ENCODE measurements at places on chromosomes 1 and 21.

GRCh38 chr1:94542088-94542870 is 720 bp upstream of the F3 start:
- no peak for DNase-seq

- DNase-seq = no peak
These were observed 94.2 kb upstream of the SLC2A1 start for GRCh38 chr1:43052786-43053439.

DNA sequence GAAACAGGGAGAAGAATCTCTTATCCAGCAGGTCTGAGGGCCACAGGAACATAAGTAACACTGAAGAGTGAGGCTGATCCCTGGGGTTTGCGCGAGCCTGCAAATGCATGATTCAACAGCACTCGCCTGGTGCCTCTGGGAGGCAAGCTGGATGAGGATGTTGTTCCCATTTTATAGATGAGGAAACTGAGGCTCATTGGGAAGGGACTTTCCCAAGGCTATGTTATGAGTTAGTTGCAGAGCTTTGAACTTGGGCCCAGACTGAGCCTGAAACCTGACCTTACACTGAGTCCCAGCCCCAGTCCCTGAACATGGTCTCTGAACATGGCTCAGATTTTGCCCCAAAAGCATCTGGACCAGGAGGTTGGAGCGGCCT is 27.7 kb upstream of the POU3F1 start:
- no peak for DNase-seq

DNA sequence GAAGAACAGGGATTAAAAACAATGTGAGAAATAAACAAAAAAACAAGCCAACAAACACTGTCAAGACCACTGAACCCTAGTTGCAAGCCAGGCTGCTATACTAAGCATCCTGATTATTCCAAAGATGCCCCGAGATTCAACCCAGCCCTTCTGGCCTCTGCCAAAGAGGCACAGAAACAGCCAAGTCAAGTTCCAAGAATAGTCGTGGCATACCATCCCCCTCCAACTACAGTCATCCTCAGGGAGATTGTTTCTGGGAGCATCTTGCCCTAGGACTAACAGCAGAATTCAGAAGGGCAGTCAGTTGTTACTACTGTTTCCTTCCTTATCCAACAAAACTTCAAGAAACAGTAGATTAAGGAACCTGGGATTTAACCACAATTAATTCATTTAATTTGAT is 52.3 kb downstream of the ABL2 start:
- no peak for DNase-seq

- no peak for DNase-seq
These were observed 125.9 kb downstream of the RGS21 start for GRCh38 chr1:192442736-192443135.

DNA sequence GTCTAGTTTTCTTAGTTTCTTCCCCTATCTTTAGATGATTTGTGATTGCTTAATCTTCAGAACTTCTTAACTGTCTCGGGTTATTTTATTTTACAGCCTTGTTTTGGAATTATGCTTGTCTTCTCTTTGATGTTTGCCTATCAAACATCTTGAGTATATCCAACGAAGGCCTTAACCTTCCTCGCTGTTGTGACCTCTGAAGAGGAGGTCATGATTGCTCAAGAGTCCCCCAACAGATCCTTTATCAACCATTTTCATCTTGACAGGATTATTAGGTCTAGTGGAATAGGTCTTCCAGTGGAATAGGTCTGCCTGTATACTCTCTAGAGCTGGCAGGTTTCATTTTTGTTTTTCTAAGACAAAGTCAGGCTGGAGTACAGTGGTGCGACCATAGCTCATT is 45.7 kb downstream of the UBE4B start:
- DNase-seq = no peak

DNA sequence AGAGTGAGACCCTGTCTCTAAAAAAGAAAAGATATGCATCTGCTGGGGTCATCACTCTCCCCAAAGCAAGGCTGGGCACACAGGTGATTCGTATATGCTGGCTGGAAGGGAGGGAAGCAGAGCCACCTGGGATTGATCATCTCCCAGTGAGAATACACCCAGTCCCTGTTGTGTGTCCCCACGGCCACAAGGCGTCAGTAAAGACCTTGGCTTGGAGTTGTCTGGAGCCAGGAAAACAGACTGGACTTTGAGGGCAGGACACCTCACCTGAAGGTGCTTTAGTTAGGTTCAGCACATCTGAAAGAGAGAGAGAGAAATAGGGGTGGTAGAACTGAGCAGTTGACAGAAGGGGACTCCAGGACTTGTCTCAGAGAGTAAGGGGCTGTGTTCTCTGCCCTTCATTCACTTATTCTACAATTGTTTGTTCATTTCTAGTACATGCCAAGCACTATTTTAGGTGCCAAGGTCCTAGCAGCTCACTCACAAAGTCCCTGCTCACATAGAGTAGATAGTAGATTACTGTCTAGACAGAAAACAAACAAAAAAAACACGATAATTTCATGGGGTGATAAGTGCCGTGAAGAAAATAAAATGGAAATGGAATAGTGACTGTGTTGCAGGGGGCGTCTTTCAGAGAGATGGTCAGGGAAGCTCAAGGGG is 13.5 kb downstream of the CITED4 start:
- DNase-seq = no peak

DNA sequence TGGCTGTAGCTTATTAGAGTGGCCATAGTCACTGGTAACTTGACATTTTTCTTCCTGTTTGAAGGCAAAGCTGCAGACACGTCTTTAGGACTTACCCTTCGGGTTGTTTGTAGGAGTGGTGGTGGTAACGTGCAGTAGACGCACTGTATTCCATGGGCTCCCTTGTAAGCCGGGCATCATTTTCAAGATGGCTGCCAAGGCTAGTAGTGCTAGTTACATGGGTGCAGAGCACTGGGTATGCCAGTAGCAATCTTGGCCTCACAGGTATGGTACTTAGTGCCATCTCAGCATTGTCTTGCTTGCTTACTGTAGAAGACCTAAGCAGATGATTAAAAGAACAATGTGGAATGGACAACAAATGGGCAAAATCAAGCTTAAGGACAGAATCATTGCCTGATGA is 1.9 kb downstream of the YBX1 start:
- DNase-seq = no peak

DNA sequence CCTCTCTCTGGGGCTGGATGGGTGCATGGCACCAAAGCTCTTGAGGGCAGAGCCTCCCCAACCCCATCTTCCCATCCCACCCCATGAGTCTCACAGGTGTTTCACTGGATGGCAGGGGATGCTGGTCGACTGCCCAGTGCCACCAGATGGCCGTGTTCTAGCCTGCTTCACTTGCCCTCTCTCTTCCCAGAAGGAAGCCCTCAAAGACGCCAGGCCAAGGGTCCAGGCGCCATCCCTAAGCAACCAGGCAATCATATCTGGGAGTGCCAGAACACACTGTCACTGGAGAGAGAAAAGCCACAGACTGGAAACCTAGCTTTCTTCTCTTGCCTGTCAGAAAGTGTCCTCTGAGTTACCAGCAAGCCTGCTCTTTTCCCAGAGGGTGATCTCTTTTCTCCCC is 26.7 kb downstream of the PIGM start:
- no peak for DNase-seq

DNA sequence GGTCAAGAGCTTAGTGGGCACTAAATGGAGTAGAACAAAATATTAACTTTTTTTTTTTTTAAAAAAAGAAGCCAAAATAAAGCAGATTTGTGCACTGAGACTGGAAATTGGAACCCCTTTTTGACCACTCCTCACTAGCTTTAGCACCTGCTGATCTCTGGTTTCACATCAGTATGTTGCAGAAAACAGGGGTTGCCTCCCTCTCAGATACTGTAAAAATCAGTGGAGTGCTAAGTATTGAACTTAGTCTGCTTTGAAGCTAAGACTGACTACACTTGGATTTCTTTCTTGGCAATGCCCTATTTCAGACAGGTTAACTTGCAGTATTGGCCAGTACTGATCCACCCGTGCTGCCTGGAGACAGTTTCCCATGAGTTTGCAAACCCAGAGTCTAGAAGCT is 2.7 kb upstream of the KIAA0040 start:
- no peak for DNase-seq

- no peak for DNase-seq
These were observed 13.2 kb downstream of the S100A7A start for GRCh38 chr1:153429266-153430165.

- DNase-seq = no peak
These were observed 272.6 kb upstream of the FMN2 start for GRCh38 chr1:239819096-239819495.

DNA sequence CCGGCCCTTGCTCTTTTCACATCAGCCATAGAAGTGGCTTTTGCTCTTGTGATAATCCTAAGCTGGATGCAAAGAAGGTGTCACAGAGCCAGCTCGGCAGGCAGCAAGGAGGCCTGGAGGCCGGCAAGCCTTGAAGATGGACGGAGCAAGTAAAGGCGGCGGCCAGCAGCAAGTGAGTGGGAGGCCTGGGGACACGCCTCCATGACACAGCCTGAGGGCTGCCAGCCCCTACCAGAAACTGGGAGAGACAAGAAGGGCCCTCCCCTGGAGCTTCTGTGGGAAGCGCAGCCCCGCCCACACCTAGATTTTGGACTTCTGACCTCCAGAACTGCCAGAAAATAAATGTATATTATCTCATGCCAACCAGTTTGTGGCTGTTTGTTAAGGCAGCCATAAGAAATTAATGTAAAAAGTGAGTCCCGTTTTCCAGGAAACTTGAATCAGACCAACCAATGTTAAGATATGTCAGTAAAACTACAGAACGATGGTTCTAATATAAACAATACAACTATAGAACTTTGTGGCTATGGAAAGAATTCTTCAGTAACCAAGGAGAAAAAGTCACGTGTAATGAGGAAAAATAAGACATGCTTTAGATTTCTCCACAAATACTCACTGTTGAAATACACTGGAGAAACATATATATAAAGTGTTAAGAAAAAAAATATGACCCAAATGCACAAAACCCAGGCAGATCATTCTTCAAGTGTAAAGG is 49.9 kb downstream of the BACE2 start:
- no peak for DNase-seq

- DNase-seq = no peak
These were observed 32.1 kb upstream of the TEKT2 start for GRCh38 chr1:36051821-36052220.

DNA sequence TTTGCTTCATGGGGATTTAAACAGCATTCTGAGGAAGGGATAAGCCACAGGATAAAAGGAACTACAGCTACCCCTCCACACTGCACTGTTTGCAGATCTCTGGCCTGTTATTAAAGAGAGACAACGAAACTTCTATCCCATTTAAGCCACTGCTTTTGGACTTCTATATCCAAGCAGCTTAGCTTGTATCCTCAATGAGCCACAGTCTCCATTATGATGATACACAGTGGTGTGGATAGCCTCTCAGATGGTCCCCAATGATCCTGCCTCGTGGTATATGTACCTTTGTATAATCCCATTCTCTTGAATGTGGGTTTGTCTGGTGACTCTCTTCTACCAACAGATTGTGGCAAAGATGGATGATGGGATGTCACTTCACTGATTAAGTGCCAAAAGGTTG is 36.0 kb upstream of the MARK1 start:
- no peak for DNase-seq

- no peak for DNase-seq
These were observed 86.8 kb downstream of the SLC45A1 start for GRCh38 chr1:8404460-8405370.

- DNase-seq = no peak
These were observed 49.9 kb upstream of the HAO2 start for GRCh38 chr1:119318466-119319309.

DNA sequence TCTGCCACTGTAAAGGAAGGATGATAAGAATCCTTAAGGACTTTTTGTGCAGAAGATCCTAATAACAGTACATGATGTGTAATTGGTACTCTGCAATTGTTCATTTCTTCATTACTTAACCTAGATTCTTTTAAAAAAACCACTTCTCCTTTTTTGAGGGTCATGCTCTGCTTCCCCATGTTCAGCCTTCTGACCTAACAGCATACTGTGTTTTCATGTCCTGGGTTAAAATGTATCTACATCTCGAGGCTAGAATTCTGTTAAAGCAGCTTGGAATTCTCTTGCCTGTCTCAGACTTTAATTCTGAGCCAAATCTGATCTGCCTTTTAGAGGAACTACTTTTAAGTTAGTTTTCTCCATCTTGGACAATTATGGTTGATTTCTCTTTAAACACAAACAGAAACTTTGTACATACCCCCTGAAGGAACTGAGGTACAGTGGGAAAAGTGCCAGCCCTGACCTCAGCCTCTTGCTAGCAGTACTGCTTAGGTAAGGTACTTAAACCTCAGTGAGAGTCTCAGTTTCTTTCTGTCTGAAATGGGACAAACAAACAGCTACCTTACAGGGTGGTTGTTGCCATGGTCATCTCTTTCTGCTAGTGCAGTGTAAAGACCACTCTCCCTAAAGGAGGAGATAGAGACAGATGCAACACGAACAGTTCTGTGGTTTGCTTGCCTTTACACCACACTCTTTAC is 103.2 kb upstream of the DYNLT5 start:
- no peak for DNase-seq

GRCh38 chr1:230792691-230793462 is 45.7 kb downstream of the CAPN9 start:
- no peak for DNase-seq

Measured in activated T-helper 1 cell treated with anti-CD3 and anti-CD28 coated beads, Interleukin-2, amount 50 U/mL, for 16 hours (primary cell).